ENCODE measurements at places on chromosomes 1 and 21. TPM values are rescaled to one million over a fixed set of nuclear protein-coding genes. Genes with fewer than 3 reads are reported as not detected.
A peak's percentile ranks its signal among the peaks of the same experiment; 100 is the strongest.

DNA sequence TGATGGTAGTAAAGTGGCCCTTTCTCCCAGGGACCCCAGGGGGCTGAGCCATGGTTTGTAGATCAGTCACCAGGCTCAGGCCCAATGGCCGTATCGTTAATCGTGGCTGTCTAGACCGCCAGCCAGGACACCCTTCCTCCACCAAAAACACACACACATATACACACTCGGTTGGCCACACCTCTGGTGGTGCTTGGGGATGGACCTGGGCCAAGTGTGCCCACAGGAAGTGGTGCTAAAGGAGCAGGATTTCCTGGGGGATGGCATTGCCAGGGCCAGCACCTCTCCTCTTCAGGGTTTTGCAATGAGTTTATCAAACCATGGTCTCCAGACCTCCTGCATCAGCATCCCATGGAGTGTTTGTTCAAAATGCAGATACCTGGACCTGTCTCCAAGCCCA lies 36.2 kb downstream of the CITED4 start:
- H3K4me1 ChIP-seq = peaks cover 14% of the 10 kb centered on the region
- no peaks in the 10 kb centered on the region for H3K27me3 ChIP-seq
- H3K4me3 ChIP-seq = no peak overlapping the region
- H3K27ac ChIP-seq = no peak overlapping the region
- no peaks in the 10 kb centered on the region for H3K36me3 ChIP-seq

GRCh38 chr1:107152395-107152794 lies 11.6 kb downstream of the NTNG1 start:
- no peak overlapping the region for H3K27ac ChIP-seq
- no peaks in the 10 kb centered on the region for H3K36me3 ChIP-seq
- DNase-seq = no peak
- H3K4me3 ChIP-seq = no peak overlapping the region
- no peaks in the 10 kb centered on the region for H3K4me1 ChIP-seq

- no peak overlapping the region for H3K27ac ChIP-seq
- peaks cover 18% of the 10 kb centered on the region for H3K27me3 ChIP-seq
- no peak overlapping the region for H3K4me3 ChIP-seq
- H3K36me3 ChIP-seq = no peaks in the 10 kb centered on the region
- no peaks in the 10 kb centered on the region for H3K4me1 ChIP-seq
These were observed 18.1 kb upstream of the EPHA8 start for GRCh38 chr1:22545141-22545540.

DNA sequence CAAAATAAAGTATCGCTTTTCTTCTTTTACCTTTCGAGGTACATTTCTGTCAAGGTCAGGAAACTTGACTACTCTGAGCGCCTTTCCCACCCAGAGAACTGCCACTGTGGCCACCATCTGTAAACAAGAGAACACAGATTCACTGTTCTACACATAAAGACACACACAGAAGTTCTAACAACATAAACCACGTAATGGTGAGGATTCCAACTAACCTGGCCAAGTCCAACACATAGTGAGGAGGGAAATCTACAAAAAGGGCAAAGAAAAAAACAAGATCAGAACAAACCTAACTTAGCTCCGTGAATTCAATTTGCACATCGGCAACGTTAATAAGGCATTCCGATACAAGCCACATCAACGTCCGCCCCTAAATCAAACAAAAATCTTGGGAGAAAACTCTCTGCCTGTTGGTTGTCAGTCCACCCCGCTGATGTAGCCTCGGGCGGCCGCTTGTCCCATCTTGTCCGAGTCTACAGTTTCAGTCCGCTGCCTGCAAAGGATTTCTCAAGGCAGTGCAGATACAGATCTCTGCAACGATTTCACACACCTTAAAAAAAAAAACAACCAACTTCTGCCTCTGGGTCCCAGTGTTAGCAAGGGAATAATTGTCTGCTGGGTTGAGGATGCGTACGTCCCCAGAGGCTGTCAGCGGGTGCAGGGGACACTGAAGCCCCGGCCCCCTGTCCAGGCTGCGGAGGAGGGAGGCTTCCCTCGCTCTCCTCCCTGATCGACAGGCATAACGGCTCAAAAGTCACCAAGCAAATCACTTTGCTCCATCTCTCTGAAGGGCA lies 1.0 kb downstream of the SLC35D1 start:
- no peak for DNase-seq
- H3K4me1 ChIP-seq = peaks cover 25% of the 10 kb centered on the region
- H3K27ac ChIP-seq = peak overlapping the region; percentile 84
- H3K36me3 ChIP-seq = peaks cover 34% of the 10 kb centered on the region
- peaks cover 4% of the 10 kb centered on the region for H3K27me3 ChIP-seq
- H3K4me3 ChIP-seq = peak overlapping the region; percentile 92

DNA sequence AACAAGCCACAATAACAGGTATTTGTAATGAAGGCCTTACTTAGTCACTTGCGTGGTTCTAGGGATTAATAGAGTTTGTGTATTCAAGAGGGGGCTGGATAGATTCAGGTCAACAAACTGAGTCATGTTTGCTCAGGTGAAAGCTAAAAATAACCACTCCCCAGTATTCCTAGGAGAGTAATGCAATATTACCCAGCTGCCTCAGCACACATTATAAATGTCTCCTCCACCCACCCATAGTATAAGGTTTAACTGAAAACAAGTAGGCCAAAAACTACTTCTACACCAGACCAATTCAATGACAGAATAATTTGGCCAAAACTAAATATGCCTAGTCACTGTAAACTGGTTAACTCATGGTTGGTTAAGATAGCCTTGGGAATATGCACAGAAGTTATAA lies 34.4 kb downstream of the WLS start:
- H3K4me1 ChIP-seq = no peaks in the 10 kb centered on the region
- H3K27ac ChIP-seq = no peak overlapping the region
- H3K4me3 ChIP-seq = no peak overlapping the region
- H3K27me3 ChIP-seq = no peaks in the 10 kb centered on the region

DNA sequence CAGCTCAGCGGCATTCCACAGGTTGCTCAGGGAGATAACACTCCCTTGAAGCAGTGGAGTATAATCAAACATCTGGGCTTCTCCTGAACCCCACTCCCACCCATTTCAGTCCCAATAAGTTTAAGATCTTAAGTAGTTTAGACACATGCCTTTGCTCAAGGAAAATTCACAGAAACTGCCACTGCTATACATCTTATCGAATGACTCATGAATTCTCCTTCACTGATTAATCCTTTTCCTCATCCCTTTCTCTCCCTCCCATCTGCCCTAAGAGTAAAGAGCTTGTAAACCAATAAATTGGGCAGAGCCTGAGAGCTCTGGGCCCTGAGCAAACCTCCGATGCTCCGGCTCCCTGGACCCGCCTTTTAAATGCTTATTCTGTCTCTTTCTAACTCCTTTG lies 10.2 kb downstream of the VN1R5 start:
- no peaks in the 10 kb centered on the region for H3K36me3 ChIP-seq
- no peaks in the 10 kb centered on the region for H3K27me3 ChIP-seq
- no peak for DNase-seq
- no peaks in the 10 kb centered on the region for H3K4me1 ChIP-seq
- H3K27ac ChIP-seq = no peak overlapping the region

GRCh38 chr1:232951180-232951579 lies 769 bp downstream of the NTPCR start:
- peaks cover 16% of the 10 kb centered on the region for H3K36me3 ChIP-seq
- H3K4me1 ChIP-seq = peaks cover 35% of the 10 kb centered on the region
- H3K27me3 ChIP-seq = no peaks in the 10 kb centered on the region
- peak overlapping the region; percentile 88 for H3K27ac ChIP-seq
- peak; percentile 28 for DNase-seq
- H3K4me3 ChIP-seq = peak overlapping the region; percentile 91

GRCh38 chr21:44199448-44199847 lies 41.3 kb downstream of the ICOSLG start:
- H3K27me3 ChIP-seq = no peaks in the 10 kb centered on the region
- no peak for DNase-seq
- H3K4me1 ChIP-seq = no peaks in the 10 kb centered on the region

DNA sequence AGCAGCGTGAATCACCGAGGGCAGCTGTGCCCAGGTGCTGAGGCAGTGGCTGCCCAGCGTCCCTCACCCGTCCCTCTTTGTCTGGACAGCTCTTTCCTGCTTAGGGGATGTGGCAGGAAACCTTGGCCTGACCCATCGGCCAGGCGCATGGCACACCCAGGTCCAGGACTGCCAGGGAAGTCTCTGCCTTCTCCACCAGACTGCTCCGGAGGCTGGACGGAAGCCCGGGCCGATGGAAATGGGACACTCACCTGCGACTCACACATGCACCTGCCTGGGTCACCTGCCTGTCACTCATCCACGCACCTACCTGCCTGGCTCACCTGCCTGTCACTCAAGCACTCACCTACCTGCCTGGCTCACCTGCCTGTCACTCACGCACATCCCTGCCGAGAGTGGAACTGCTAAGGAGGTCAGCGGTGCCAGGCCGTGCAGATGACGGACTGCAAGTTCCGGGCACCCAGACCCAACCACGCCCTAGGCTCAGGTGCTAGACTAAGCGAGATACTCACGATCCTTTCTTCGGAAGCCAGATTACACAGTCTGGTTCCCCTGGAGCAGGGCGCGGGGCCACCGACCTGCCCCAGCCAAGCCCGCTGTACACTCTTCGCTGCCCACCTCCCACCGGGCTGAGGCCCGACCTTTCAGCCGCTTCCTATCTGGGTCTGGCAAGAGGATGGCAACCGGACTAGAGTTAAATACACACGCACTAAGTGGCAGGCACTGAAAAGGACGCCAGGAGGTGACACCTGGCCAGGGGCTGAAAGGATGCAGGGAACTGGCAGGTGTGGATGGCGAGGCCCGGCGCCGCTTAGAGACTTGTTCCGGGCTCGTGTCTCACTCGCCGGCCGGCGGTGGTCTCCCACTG lies 1.1 kb downstream of the UBE2J2 start:
- peaks cover 36% of the 10 kb centered on the region for H3K36me3 ChIP-seq
- DNase-seq = no peak
- peak overlapping the region; percentile 81 for H3K4me3 ChIP-seq
- H3K27me3 ChIP-seq = no peaks in the 10 kb centered on the region

- H3K27ac ChIP-seq = no peak overlapping the region
- no peaks in the 10 kb centered on the region for H3K36me3 ChIP-seq
These were observed 291.4 kb downstream of the LRRC40 start for GRCh38 chr1:69913977-69914376.

Gene KPNA6
- total RNA-seq = 81.2 TPM

Gene DIRAS3
- 0.21 TPM for total RNA-seq

Gene GUCA2A
- not detected for total RNA-seq

GRCh38 chr1:15951341-15952153 lies 24.4 kb downstream of the ZBTB17 start:
- H3K4me1 ChIP-seq = peaks cover 75% of the 10 kb centered on the region
- DNase-seq = no peak
- peak overlapping the region; percentile 98 for H3K27ac ChIP-seq
- peaks cover 90% of the 10 kb centered on the region for H3K36me3 ChIP-seq
- H3K4me3 ChIP-seq = peak overlapping the region; percentile 39

- H3K4me3 ChIP-seq = no peak overlapping the region
- no peak overlapping the region for H3K27ac ChIP-seq
- no peaks in the 10 kb centered on the region for H3K36me3 ChIP-seq
- H3K27me3 ChIP-seq = peaks cover 6% of the 10 kb centered on the region
- peaks cover 20% of the 10 kb centered on the region for H3K4me1 ChIP-seq
These were observed 15.2 kb downstream of the HSF2BP start for GRCh38 chr21:43644071-43644470.

Gene BNIPL
- 1.5 TPM for total RNA-seq

Measured in activated T-helper 2 cell treated with anti-CD3 and anti-CD28 coated beads, Interferon-gamma antibody, Interleukin-2, Interleukin-4, amounts not matched to agents 10 μg/mL and 5 μg/mL and 100 μg/mL, durations not matched to agents 14 hours and 24 hours and 36 hours (primary cell).